ENCODE measurements at places on chromosomes 4 and X.

GRCh38 chr4:113394730-113395530 lies 345.5 kb downstream of the ANK2 start:
- DNase-seq = peak; percentile 77
- H3K4me3 ChIP-seq = no peak overlapping the region
- H3K4me1 ChIP-seq = peaks cover 3% of the 10 kb centered on the region
- peak overlapping the region; percentile 61 for H3K27ac ChIP-seq
- H3K27me3 ChIP-seq = no peaks in the 10 kb centered on the region

- no peaks in the 10 kb centered on the region for H3K27me3 ChIP-seq
- H3K27ac ChIP-seq = no peak overlapping the region
- no peak for DNase-seq
These were observed 44.8 kb downstream of the GAB1 start for GRCh38 chr4:143381189-143382118.

DNA sequence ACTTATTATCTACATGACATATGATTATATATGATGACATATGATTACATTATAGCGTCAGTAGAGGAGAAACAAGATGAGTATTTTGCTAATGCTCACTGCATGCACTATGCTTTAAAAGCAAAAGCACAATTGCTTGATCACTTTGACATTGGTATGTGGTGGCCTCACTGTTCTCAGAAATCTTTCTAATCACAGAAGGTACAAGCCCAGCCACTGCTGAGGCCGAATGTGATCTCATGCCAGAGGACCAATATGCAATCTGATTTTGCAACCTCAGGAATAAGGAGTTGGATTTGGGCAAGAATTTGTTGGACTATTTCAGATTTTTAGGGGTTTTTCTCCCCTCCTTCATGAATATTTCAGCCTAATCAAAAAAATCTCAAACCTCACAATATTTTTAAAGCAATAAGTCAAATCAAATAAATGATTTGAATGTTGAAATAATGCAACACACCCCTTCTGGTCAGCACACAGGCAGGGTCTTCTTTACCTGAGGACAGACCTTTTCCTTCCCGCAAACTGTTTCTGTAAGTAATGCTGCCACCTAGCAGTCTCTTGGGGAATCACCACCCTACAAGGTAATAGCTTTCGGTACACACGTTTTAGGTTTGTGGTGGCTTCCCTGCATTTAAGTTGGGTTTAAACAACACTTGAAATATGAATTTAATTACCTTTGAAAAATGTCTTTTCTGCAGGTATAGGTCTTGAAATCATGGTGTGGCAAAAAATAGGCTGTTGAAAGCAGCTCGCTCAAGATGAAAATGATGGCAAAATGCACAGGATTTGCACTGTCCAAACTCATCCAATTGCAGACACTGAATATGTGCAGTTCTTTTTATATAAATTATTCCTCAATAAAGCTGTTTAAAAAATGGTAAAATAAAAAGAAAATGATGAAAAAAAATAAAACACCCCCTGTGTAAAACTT lies 4.8 kb upstream of the CXCL13 start:
- no peaks in the 10 kb centered on the region for H3K4me1 ChIP-seq
- H3K27ac ChIP-seq = no peak overlapping the region
- DNase-seq = no peak
- H3K36me3 ChIP-seq = no peaks in the 10 kb centered on the region
- no peaks in the 10 kb centered on the region for H3K27me3 ChIP-seq

GRCh38 chrX:21912989-21913388 lies 27.5 kb upstream of the SMS start:
- no peaks in the 10 kb centered on the region for H3K27me3 ChIP-seq
- no peak overlapping the region for H3K4me3 ChIP-seq
- DNase-seq = no peak

DNA sequence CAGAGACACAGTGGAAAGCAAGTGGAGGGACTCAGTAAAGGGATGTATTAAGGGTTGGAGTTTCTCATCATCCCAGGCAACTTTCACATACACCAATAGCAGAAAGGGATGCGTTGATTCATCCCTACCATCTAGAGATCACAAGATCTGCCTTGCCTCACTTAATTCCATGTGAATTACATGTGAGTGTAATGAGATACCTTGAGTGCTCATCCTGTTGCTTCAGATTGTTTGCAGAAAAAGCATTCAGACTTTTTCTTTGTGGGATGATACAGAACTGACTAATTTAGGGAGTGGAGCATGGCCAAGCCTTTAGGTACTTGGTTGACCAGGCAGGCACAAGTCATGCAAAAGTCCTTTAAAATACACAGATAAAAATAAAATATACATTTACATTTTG lies 124.8 kb upstream of the SLIT2 start:
- no peaks in the 10 kb centered on the region for H3K36me3 ChIP-seq
- no peak overlapping the region for H3K4me3 ChIP-seq
- H3K27ac ChIP-seq = no peak overlapping the region

DNA sequence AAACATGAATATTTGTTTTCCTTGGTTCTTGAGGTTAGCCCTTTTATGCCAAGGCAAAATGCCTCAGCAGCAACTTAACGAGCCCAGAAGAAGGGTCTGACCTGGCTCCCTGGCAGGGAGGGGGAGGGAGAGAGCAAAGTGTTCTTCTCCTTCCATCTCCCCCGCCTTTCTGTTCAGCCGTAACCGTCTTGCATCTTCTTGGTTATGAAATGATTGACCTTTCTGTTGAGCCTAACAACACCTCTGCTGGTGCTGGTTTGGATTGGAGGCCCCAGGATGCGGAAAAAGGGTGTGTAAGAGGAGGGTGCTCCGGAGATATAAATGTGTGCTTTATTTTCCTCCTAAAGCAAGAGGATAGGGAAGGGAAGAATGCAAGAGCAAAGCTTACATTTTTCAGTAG lies 44.7 kb downstream of the PTTG2 start:
- H3K4me1 ChIP-seq = no peaks in the 10 kb centered on the region
- no peaks in the 10 kb centered on the region for H3K27me3 ChIP-seq
- no peak overlapping the region for H3K27ac ChIP-seq
- H3K36me3 ChIP-seq = no peaks in the 10 kb centered on the region
- no peak overlapping the region for H3K4me3 ChIP-seq
- DNase-seq = no peak

- H3K36me3 ChIP-seq = no peaks in the 10 kb centered on the region
- H3K27me3 ChIP-seq = no peaks in the 10 kb centered on the region
- H3K27ac ChIP-seq = peak overlapping the region; percentile 80
- H3K4me1 ChIP-seq = peaks cover 17% of the 10 kb centered on the region
- H3K4me3 ChIP-seq = peak overlapping the region; percentile 61
These were observed 574 bp upstream of the CFAP97 start for GRCh38 chr4:185204238-185204910.

GRCh38 chr4:112563431-112564200 lies 47.6 kb upstream of the NEUROG2 start:
- no peaks in the 10 kb centered on the region for H3K4me1 ChIP-seq
- H3K27me3 ChIP-seq = no peaks in the 10 kb centered on the region

DNA sequence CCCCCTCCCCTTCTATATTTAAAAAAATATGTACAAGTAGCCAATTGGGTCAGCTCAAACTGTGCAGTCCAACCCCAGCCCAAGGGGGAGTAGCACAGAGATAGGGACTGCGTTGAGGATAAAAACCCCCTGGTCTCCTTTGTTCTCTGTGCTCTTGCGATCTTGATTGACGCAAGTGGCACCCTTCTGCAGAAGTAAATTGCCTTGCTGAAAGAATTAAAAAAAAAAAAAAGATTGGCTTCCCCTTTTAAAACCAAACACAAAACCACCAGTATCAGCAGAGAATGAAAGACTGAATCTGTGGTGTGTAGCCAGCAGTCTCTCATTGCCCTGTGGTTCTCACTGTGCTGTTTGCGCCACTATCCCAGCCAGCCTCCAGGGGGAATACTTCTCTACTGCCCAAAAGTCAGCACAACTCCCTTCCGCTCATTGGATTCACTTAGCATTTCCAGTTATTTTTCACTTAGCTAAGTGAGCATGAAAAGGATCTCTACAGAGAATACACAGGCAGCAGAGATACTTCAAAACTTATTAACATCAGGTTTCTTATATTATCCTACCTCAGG lies 29.7 kb downstream of the MANBA start:
- no peak for DNase-seq
- no peaks in the 10 kb centered on the region for H3K4me1 ChIP-seq
- no peak overlapping the region for H3K4me3 ChIP-seq
- no peaks in the 10 kb centered on the region for H3K36me3 ChIP-seq
- H3K27me3 ChIP-seq = no peaks in the 10 kb centered on the region
- H3K27ac ChIP-seq = no peak overlapping the region

DNA sequence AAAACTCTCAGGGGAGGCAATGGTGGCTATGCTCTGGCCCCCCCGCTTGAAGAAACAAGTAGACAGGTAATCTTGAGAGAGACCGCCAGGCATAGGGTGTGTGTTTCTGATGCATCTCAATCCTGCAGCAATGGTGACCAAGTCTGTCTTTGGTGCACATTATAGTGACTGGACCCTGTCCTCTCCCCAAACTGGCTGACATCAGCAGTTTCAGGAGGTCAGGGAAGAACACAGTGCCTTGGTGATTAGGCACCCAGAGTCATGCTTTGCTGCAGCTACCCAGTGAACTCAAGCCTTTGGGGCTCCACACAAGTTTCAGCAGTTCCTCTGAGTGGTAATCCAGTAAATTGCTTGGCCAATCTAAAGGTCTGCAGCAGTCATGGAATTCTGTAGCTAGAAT lies 318.3 kb downstream of the SPIN4 start:
- H3K4me3 ChIP-seq = no peak overlapping the region
- DNase-seq = no peak
- H3K36me3 ChIP-seq = no peaks in the 10 kb centered on the region

DNA sequence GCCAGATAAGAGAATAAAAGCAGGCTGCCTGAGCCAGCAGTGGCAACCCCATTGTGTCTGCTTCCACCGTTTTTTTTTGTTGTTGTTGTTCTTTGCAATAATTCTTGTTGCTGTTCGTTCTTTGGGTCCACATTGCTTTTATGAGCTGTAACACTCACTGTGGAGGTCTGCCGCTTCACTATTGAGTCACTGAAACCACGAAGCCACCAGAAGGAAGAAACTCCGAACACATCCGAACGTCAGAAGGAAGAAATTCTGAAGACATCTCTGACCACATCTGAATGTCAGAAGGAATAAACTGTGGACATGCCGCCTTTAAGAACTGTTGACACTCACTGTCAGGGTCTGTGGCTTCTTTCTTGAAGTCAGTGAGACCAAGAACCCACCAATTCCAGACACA lies 110.5 kb downstream of the PCDH18 start:
- no peak overlapping the region for H3K27ac ChIP-seq
- H3K4me3 ChIP-seq = no peak overlapping the region
- H3K27me3 ChIP-seq = no peaks in the 10 kb centered on the region
- H3K36me3 ChIP-seq = no peaks in the 10 kb centered on the region
- no peaks in the 10 kb centered on the region for H3K4me1 ChIP-seq
- DNase-seq = no peak

DNA sequence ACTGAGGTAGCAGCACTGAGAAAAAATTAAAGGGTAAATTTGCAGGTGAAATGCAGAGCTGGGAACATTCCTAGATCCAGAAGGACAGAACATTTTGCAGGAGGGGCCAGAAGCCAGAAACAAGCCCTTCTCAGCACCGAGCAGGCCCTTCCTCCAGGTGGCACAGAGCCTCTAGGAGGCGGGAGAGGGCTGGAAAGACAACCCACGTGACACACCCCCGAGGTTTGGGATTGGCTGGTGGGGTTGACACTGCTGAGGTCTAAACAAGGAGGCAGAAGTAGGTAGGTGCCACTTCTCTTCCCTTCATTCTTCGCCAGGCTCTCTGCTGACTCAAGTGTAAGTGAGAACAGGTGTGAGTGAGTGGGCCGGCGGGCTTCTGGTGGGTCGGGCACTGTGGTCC lies at the start of gene PAGE4:
Gene PAGE4, plus strand, starts transcription at position 288 of the 400 bp plus-strand sequence. CDS start 1,126 bp downstream, outside the sequence.
- H3K27me3 ChIP-seq = peaks cover 4% of the 10 kb centered on the region
- H3K4me3 ChIP-seq = no peak within 1 kb of the TSS

- H3K4me1 ChIP-seq = no peaks in the 10 kb centered on the region
- no peaks in the 10 kb centered on the region for H3K27me3 ChIP-seq
- H3K36me3 ChIP-seq = no peaks in the 10 kb centered on the region
- no peak overlapping the region for H3K27ac ChIP-seq
These were observed 278.7 kb downstream of the RCHY1 start for GRCh38 chr4:75235359-75235951.

- no peak overlapping the region for H3K27ac ChIP-seq
- DNase-seq = no peak
- H3K27me3 ChIP-seq = no peaks in the 10 kb centered on the region
- H3K4me1 ChIP-seq = no peaks in the 10 kb centered on the region
- H3K4me3 ChIP-seq = no peak overlapping the region
These were observed 6.2 kb downstream of the FGB start for GRCh38 chr4:154569028-154569427.

Measured in Panc1 (cell line).